Naive B cell (primary cell): ENCODE measurements at places on chromosomes 16 and 17. TPM values are rescaled to one million over a fixed set of nuclear protein-coding genes. Genes with fewer than 3 reads are reported as not detected.

The PRR15L gene
- not detected for polyA plus RNA-seq

The UTS2R gene
- polyA plus RNA-seq, result not detected

The TBC1D3D gene
- polyA plus RNA-seq, result not detected

The TLCD2 gene
- not detected for polyA plus RNA-seq

The CTRB2 gene
- polyA plus RNA-seq, result not detected

The TPSG1 gene
- polyA plus RNA-seq, result not detected

The TPSB2 gene
- polyA plus RNA-seq, result not detected

The DHRS13 gene
- 11.5 TPM for polyA plus RNA-seq

The MED13 gene
- 3.6 TPM for polyA plus RNA-seq

The AMZ2 gene
- polyA plus RNA-seq, result 98.2 TPM

The MARCHF10 gene
- not detected for polyA plus RNA-seq

The SRL gene
- not detected for polyA plus RNA-seq

The AURKB gene
- polyA plus RNA-seq, result not detected

The ATP2A3 gene
- polyA plus RNA-seq, result 90.8 TPM

The GDE1 gene
- polyA plus RNA-seq, result 36.3 TPM

The IRX5 gene
- polyA plus RNA-seq, result not detected

The GRB7 gene
- 0.23 TPM for polyA plus RNA-seq

The AGRP gene
- polyA plus RNA-seq, result not detected

The SLC6A2 gene
- not detected for polyA plus RNA-seq

The SLC12A3 gene
- polyA plus RNA-seq, result not detected

The RASL10B gene
- polyA plus RNA-seq, result not detected
